AG09309 (cell line): ENCODE measurements at places on chromosomes 2 and 18.
A peak's percentile ranks its signal among the peaks of the same experiment; 100 is the strongest.

- no peak for DNase-seq
These were observed 364.8 kb upstream of the GALNT5 start for GRCh38 chr2:156892467-156893281.

GRCh38 chr18:49731860-49732311, 81.4 kb downstream of the ACAA2 start:
- no peak for DNase-seq

DNA sequence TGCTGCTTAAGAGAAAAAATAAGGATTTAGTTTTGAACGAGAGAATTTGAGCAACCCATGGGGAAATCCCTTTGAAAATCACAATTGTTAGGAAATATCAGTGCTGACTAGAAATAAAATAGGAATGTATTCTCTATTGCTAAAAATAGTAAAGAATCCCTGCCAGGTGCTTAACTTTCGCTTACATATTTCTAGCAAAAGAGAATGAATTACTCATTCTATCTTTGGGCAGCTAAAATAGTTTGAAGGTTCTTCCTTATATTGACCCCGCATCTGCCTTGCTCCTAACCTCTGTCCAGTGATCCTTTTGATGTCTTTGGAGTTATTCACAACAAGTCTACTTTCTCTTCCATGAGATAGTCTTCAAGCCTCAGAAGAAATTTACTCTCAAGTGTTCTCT, 103.8 kb downstream of the PLCL1 start:
- DNase-seq, result no peak

- DNase-seq, result no peak
These were observed 85.6 kb downstream of the MARCHF4 start for GRCh38 chr2:216286616-216287231.

DNA sequence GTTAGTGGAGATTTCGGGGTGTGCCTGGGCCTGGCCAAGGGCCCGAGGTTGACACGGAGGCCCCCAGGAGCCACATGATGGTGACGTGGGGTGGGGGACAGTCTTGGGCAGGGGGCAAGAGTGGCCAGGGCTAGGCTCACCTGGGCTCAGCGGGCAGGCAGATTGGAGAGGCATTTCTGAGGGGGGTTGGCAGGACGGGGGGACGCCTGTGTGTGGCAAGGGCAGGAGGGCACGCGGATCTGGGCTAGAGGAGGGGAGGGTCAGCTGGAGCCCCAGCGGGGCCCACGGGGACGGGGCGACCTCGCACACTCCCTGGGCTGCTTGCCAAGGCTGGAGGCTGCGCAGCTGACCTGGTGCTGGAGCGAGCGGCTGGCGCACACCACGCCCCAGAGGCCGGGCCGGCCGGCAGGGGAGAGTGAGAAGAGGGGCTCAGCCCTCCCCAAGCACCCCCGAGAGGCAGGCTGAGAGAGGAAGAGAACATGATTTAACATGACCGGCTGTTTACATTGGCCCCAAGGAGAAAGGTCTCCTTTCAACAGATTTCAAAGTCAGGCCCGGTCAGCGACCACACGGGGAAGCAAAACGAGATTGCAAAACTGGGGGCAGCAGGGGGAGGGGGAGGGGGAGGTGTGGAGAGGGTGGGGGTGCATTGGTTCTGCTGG, 38.0 kb upstream of the SNED1 start:
- no peak for DNase-seq

GRCh38 chr2:86747711-86748639, 27.9 kb downstream of the RMND5A start:
- DNase-seq, result peak; percentile 79

- DNase-seq, result no peak
These were observed 114.9 kb downstream of the TCF4 start for GRCh38 chr18:55473058-55473457.

DNA sequence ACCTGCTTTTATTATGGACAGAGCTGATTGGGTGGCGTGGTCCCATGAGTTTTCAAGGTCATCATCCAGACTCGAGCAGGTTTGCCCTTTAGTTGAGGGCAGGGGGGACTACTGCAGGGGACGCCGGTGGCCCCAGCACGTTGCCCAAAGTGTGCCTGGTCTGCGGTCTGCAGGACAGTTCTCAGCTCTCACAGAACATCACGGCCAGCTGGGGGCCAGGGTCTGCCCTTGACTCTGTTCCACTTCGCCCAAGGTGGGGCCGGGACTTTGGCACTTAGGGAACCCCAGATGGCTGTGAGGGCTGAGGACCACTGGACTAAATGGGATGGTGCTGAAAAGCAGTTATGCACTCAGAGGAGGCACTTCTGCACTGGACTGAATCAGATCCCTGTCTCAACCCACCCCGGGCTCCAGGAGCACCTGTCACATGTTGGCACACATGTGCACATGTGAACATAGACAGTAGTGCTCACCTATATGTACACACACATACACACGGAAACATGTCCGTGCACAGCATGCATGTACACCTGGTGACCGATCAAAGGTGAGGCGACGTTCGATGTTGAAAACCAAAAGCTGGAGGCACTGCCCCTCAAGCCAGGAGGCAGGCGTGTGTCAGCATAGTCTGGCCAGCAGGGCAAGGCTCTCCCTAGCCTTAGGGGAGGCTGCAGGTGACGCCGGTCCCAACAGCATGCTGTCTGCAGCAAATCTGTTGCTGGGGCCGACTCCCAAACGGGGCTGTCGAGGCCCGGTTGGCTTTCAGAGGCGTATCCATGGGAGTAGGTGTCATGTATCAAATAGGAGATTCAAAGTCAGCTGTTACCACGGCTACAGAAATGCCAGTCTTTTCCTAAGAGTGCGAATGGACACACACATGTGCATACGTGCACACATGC, 10.2 kb downstream of the ANO7 start:
- no peak for DNase-seq

- no peak for DNase-seq
These were observed 34.2 kb downstream of the ASXL2 start for GRCh38 chr2:25844089-25844488.

DNA sequence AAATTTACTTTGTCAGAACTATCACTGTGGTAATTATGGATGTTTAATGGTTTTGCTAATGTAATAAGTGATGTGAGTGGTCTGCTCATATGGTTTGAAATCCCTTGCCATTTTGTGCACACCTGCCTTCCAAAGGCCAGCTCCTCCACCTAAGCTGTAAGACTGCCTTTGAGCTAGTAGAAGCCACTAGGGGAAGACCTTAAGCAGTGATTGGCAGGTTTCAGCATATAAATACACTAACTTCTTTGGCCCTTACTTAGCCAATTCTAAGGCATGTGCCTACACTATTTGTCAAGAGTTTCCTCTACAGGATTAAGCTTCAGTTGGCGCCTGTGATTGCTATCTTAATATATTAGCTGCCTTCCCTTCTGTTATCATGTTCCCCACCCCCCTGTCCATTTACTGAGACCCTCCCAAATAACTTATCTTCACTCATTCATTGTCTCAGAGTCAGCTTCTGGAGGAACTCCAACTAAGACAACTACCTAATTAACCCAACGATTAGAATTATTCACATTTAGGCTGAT, 141.1 kb downstream of the MBD5 start:
- DNase-seq, result no peak

DNA sequence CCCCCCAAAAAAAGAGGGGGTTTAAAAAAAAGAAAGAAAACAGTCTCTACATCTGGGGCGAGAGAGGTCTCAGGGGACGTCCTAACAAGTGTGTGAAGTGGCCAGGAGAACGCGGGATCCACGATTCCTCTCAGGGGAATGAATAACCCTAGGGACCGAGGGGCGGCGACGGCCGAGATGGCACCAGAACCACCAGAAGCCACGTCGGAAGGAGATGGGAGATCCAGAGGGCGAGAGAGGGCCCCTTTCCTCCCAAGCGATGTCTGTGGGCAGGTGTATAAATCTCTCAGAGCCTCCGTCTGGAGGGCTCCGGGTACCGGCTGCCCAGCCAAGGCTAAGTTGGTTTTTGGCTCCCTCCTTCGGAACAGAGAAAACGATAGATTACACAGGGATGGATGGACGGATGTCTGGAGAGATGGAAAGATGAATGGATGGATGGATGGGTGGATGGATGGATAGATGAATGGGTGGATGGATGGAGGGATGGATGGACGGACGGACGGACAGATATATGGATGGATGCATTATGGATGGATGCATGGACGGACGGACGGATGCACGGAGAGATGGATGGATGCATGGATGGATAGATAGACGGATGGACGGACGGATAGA, 1.7 kb downstream of the EPHA4 start:
- no peak for DNase-seq

GRCh38 chr18:70781860-70782453, 493.1 kb downstream of the SOCS6 start:
- DNase-seq, result no peak

DNA sequence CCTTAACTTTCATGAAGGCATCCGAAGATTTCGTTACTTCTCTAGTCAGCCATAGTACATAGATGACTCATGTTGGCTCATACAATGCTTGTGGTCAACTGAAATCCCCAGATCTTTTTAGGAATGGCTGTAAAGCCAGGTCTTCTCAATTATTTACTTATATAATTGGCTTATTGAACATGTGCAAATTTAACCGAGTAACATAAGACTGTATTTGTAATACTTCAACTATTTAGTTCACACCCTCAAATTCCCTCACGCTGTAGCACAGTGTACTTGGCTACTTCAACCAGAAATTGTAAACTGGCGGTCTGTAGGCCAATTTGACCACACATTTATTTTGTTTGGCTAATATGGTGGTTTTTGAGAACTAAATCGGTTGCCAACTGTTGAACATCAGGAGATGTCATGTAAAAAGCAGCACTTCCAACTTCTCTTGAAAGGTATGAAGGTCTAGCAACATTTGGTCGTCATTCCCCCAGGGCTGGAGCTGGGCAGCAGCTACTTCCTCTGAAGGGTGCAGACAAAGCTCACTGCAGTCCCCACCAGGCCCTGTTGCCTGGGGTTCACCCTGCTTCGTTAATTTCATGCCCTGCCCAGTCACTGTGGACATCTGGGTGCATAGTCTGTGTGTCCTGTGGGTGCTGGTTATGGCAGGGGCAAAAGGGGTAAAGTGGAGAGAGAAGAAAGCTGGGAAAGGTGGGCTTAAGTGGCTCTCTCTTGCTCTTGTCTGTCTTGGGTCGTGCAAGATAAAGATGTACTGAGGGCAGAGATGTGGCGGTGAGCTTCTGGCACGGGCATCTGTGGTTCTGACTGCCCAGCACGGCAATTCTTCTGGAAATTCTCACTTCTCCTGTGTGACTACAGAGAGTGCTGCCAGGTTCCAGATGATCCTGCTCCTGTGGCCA, 3.2 kb upstream of the SH3RF3 start:
- DNase-seq, result peak; percentile 95

DNA sequence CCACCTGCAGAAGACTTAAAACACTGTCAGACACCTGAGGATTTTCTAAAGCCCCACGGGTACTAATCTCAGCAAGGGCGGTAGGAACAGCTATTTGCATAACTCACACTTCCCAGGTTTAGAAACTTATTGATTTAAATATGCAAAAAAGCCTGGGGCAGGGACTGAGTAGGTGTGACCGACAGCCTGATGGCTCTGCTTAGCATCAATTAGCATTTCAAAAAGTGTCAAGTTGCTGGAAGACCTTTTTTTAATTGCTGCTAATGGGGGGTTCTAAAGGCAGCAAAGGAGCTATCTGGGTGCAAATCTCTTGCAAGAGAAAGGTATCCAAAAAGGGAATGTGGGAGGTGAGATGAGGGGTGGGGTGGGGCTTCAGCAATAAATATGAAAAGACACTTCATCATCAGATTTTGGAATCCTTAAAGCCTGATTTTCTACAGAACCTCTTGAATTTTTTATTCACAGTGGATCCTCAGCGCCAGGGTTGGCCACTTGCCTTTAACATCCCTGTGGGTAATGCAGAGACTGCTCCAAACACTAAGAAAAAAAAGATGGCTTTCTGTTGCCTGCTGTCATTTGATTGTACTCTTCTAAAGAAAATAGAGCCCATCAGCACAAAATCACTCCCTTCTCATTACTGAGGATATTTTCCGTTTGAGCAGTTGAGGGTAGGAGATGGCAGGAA, 121.1 kb upstream of the RMP24 start:
- no peak for DNase-seq

DNA sequence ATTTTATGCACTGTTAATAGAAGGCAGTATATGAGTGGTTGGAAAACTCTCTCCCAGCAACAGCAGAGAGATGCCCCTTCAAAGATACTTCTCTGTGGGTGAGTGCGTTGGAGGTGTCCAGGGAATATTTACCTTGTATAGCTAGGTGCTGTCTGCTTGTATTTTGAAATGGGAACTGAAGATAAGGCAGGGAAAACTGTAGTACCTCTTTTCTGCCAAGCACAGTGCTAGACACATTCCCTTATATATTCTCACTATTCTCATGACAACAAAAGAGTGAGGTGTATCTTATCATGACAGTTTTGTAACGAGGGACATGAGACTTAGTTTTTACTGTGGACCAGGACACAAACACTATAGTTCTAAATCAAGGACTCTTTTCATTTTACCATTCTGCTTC, 2.1 kb downstream of the TTC39C start:
- no peak for DNase-seq

DNA sequence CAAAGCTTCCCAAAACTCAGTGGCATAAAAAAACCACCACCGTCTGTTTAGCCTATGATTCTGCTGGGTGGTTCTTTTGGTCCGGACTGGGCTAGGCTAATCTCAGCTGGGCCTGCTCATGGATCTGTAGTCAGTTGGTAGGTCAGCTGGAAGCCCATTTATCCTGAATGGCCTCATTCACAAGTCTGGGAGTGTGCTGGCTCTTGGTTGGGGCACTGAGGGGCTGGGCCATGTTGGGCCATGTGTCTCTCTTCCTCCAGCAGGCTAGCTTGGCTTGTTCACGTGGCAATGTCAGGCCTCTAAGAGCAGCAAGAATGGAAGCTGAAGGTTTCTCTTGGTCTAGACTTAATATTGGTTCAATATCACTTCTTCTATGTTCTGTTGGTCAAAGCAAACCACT, 95.7 kb upstream of the HS6ST1 start:
- DNase-seq, result no peak

- DNase-seq, result no peak
These were observed 247.0 kb downstream of the AGAP1 start for GRCh38 chr2:235740821-235741220.

GRCh38 chr18:22691946-22692710, 241.0 kb upstream of the RBBP8 start:
- peak; percentile 99 for DNase-seq

- DNase-seq, result no peak
These were observed 28.3 kb downstream of the MTHFD2 start for GRCh38 chr2:74226648-74227213.

- DNase-seq, result no peak
These were observed 92.6 kb upstream of the LGALSL start for GRCh38 chr2:64361151-64361938.

GRCh38 chr2:237221443-237221842, 135.8 kb downstream of the COPS8 start:
- DNase-seq, result no peak

DNA sequence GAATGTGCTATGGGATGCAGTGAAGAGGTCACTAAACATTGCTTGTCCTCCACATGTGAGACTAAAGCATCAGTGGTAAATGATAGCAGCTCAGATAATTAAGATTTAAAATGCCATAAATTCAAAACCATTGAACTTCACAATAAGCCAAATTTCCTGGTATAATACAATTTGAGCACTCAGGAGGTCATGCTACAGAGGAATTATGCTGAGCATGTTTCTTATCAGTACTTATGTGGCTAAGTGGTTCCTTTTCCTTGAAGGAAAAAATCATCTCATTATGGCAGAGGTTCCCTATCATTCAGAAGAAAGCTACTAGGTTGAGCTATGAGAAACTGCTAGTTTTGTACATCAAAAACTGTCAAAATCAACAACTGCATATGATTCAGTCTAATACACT, 156.6 kb downstream of the AGPS start:
- no peak for DNase-seq
